ENCODE measurements at places on chromosomes 16 and 17. TPM values are rescaled to one million over a fixed set of nuclear protein-coding genes. Genes with fewer than 3 reads are reported as not detected.

The PLEKHM1 gene
- total RNA-seq: 34.5 TPM

DNA sequence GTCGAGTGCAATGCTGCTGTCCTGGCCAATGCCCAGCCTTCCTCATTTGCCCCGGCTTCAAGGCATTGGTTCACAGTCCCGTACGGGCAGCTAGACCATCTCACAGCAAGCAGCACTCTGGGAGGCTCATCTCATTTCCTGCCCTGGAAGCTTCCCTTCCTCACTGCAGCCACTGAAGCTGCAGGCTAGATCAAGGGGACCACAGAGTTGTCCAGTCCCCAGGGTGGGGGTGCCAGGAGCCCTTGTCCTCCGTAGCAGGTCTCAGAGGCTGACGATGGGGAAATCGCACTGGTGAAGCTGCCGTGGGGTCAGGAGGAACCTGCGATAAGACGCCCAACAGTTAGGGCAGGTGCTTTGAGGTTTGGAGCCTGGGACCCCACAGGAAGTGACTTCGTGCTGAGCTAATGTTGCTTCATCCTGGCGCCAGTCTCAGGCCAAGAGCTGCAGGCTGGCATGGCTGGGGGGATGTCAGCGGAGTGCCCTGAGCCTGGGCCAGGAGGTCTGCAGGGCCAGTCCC, at the start of gene SPNS3:
Gene SPNS3, plus strand, starts transcription at position 426 of the 517 bp plus-strand sequence. Its CDS starts 28 bp downstream, at position 454.
- DNase-seq: no peak

DNA sequence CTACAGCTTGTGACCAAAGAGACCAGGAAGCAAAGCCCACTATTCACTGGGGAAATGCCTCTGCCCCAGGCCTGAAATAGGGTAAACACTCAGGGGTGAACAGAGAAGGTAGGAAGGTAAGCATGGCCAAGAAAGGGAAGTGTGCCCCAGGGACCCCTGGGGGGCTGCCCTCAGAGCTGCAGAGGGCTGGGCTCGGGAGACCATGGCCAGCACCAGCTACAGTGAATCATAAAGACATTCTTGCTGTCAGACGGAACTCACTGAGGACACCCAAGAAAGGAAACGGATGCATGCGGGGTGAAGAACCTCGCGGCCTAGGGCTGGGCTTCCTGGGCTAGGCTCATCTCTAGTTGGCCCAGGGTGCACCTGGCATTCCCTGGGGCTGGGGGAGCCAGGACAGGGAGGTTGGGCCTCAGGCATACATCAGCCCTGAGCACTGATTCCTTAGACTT, 9.6 kb downstream of the HIC1 start:
- no peak for DNase-seq

DNA sequence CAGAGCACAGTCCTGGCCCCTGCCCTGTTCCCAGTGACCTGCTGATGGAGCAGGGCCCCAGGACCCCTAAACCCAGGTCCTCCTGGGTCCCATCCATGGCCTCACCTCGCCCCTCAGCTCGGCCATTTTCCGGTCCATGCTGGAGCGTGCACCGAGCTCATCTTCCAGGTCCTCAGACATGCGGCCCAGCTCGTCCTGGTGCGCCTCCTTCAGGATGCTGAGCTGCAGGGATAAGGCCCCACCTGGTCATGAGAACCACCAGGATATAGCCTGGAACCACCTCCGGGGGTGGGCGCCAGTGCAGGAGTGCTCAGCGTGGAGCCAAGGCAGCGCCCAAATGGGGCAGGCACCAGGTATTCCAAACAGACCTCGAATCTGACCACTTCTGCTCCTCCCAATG, 17.9 kb downstream of the CCDC102A start:
- DNase-seq: no peak

DNA sequence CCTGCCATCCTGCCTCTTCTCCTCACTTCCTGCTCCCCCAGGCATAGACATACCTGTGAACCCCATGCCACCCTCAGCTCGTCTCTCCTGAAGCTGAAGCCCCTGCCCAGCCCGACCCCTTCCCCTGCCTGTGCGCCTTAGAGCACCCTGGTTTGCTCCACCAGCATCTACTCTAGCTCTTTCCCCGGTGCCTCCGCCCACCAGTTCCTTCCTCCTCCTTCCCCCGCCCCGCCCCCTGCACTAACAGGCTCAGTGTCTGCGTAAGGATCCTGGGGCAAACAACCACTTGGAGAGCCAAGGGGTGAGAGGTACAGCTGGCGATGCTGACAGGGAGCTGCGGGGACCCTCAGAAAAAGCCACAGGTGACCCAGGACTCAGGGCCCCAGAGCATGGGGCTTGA, 1.9 kb downstream of the GPR142 start:
- DNase-seq: no peak

- no peak for DNase-seq
These were observed 4.5 kb downstream of the ATF7IP2 start for GRCh38 chr16:10390330-10390729.

GRCh38 chr17:32755045-32755805, 121.7 kb downstream of the MYO1D start:
- DNase-seq: no peak

DNA sequence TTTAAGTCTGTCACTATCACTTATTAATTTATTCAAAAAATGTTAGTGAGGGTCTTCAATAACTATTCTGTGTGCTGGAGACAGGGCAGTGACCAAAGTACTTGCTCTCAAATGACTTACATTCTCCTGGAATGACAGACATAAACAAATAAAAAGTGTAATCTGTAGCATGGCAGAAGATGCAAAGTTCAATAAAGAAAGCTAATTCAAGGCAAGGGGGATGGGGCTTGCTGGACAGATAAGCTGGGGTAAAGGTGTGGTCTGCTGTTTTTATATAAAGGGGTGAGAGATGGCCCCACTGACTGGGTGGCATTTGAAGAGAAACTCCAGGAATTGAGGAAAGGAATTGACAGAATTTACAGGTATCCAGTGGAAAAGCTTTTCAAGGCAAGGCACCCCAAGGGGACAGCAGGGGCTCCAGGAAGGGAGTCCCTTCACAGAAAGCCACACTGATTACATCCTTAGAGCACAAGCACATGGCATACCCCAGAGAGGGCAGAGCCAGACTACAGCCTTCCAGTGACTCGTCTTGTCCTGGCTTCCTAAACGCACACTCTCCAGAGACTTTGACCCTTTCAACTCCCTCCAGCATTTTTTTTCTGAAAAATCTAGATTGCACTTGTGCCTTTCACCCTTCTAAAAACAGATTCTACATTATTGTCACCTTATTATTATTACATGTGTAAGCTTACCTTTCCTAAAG, 123.7 kb upstream of the HS3ST3A1 start:
- no peak for DNase-seq

- DNase-seq: no peak
These were observed 20.8 kb downstream of the ABCC1 start for GRCh38 chr16:15970202-15970601.

The AIPL1 gene
- total RNA-seq: not detected

GRCh38 chr16:89257757-89258465, 40.4 kb downstream of the ZNF778 start:
- DNase-seq: no peak

DNA sequence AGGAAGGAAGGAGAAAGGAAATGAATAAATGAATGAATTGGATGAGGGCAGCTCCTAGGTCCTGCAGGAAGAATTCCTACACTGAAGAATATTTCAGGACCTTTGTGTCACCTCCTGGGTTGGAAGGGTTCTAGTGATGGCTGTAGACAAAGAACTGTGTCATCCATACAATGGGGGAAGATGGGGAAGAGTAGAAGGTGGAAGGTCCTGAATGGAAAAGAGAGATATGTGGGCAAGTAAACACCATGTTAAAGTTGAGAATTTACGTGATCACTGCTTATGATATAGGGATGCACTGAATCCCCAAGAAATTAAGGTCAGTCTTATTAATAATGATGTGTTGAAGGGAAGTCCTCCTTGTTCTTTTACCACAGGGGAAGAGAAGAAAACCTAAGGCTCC, 4.2 kb upstream of the SUPT4H1 start:
- DNase-seq: no peak

- DNase-seq: no peak
These were observed 65.7 kb downstream of the PARN start for GRCh38 chr16:14564323-14564722.

The SCPEP1 gene
- total RNA-seq: 48.3 TPM
